Right forelimb (tissue), 1 donor: ENCODE measurements at places on chromosomes 3 and 15.
A peak's percentile ranks its signal among the peaks of the same experiment; 100 is the strongest.

DNA sequence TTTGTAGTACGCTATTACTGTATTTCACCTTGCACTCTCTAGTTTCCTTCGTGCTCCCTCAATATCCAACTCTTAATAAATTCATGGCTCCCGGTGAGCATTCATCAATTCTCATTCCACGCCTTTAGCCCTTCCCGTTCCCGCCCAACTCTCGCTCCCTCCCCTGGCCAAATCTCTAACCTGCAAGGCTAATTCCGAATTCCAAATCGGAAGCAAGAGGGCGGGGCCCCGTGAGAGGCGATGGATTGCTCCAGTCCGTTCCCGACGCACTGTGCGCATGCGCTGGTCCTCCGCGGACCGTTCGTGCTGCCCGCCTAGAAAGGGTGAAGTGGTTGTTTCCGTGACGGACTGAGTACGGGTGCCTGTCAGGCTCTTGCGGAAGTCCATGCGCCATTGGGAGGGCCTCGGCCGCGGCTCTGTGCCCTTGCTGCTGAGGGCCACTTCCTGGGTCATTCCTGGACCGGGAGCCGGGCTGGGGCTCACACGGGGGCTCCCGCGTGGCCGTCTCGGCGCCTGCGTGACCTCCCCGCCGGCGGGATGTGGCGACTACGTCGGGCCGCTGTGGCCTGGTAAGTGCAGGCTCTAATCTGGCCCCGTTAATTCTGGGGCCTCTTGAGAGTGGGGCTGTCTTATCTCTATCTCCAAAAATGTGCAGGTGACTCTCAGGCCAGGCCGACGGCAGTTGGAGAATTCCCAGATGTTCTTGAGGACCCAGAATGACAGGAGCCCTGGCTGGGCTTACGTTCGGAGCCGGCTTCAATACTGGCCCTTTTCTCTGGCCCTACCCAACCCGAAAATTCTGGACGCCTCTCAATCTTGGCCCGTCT lies at the start of gene OPA1:
TSS of gene OPA1 (plus strand) at position 368 of the 827 bp plus-strand sequence. CDS start at position 538, 170 bp downstream.
- peak; percentile 98 for DNase-seq

GRCh38 chr3:62615258-62615849 lies 242.0 kb upstream of the FEZF2 start:
- no peak for DNase-seq

GRCh38 chr15:82778755-82779154 lies 27.1 kb downstream of the FSD2 start:
- no peak for DNase-seq

DNA sequence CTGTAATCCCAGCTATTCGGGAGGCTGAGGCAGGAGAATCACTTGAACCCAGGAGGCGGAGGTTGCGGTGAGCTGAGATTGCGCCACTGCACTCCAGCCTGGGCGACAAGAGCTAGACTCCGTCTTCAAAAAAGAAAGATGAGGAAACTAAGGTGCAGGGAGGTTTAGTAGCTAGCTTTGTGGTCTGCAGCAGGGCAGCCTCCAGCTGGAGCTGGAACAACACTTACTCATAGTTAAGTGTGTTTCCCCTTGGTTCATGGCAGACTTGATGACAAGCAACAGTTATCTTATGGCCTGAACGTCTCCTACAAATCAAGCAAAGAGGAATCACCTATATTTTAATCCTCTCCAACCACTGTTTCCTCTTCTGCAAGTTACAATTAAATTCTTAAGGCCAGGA lies 12.6 kb downstream of the KAT2B start:
- no peak for DNase-seq

DNA sequence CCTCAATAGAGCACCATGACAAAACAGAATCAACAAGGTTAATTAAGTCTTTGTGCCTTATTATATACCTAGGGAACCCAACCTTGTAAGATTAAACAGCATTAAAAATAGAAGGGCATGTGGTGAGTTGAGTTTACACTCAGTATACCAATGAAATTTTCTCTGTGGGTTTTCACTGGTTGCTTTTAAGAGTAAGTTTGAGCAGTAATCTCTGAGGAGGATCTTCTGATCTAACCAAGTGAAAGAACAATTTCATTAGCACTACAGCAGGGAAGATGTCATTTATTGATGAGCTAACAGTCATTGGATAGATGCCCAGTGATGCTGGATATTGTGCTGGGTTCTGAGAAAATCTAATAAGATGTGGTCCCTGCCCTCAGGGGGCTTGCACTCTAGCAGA lies 26.9 kb upstream of the AKAP13 start:
- no peak for DNase-seq

DNA sequence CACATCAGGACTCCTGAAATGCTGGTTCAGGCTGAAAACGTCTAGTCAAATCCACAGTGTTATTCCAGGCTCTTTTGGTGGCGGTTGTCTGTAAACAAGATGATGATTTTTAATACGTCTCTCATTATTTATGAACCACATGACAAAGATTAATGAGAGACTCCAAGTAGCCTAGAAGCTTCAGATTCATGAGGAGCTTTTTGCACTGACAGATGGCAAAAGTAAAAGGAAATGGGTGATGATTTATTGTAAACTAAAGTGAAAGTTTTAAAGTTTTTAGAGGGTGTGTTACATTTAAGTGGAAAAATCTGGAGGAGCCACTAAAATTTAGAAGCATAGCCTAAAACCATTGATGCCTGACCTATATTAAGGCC lies 77.0 kb downstream of the BBX start:
- DNase-seq = no peak

GRCh38 chr3:51311055-51311454 lies 74.0 kb upstream of the MANF start:
- DNase-seq = no peak

DNA sequence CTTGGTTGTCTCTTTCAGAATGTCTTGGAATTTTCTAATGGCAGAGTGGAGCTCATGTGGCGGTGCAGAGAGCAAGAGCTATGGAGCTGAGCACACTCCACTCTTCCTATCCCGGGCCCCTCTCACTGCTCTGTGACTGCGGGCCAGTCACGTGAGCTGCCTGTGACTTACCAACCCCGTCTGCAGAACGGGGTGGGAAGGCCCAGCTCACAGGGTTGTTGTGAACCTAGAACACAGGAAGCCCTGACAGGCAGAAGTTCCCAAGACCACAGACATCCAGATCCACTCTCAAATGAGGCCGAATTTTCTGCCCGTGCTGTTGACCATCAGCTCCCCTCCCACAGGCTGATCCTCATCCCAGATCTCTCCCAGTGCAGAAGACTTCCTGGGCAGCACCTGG lies 35.5 kb upstream of the PLXNA1 start:
- no peak for DNase-seq

DNA sequence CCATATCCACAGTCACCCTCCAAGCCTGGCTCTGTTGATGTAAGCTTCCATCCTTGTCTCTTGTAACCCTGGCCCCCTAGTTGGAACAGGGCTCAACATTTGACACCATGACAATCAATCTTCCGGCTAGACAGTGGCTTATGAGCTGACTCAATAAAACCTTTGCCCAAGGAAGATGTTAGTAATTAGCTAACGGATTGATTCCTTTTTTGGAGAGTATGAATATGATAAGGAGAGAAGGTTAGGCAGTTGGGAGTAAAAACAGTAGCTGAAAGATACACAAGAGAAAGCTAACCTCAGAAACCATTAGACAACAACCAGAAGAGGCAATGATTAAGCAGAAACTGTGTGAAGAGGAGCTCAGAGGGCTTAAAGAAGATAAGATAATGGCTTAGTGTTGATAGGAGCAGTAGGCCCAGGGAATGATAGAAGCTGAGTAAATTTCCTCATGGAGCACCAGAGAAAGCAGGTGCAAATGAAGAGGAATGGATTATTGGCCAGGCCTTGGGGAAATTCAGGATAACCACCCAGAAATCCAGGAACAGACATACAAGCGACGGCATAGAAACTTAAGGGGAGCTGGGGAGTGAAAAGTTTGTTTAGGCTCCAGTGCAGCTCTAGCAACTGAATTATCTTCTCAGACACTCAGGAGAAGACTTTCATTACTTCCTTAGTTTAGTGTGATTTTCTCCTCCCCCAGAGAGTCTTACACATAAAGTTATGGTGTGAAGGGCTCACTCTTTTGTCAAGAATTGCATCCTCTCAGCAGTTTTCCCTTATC lies 7.8 kb upstream of the RFX7 start:
- DNase-seq = no peak

DNA sequence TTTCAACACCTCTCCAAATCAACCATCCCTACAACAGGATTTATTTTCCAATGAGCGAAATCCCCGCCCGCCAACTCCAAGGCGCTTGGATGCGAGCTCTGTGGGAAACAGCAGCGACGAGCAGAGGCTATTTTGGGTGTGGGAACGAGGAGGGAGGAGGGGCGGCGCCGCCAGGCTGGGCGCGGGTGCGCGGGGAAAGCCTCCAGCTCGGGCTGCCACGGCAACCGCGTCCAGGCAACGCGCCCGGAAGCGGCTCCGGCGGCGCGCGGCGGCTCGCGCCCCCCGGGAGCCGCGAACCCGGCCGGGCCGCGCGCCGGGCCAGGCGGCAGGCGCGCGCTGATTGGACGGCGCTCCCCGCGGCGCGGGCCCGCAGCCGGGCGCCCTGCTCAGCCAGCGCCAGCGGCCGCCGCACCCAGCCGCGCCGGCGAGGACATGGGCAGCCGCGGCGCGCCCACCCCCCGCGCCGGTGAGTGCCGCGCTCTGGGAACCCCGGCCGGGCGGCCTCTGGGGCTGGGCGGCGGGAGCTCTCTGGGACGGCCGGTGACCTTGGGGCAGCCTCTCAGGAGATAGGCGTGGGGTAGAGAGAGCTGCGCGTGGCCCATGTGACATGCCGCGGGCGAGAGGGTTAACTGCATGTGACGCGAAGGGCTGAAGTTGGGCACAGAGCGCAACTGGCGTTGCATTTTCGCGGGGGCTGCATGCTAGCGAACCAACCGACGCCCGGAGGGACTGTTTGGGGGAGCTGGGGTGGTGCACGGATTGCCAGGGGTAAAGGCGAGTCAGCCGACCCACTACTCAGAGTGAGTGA lies at the start of gene FAM81A:
TSS of gene FAM81A (plus strand) at position 370 of the 808 bp plus-strand sequence. CDS start 20,441 bp downstream, outside the sequence.
- DNase-seq = peak; percentile 89

DNA sequence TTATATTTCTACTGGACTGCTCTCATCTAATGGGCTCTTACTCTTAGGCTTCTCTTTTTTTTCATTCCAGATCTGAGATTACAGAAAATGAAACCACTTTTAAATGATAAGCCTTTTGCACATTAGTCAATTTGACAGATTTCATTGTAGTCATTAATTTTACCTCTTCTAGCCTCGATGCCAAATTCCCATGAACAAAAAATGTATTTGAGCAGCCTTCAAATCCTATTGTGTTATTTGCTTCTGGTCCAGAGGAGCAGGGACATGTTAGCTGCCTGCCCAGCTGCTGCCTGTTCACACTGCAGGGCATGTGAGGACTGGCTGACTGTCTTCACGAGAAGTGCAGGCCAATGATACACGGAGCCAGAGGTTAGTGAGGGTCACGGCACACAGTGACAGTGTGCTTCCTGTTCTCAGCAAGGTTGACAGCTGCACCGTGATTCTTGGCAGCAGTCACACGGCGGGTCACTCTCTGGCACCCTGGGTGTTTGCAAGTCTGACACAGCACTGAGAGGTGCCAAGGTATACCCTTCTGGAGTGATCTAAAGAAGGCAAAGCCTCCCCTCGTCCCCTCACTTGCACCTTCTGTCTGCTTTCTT lies 40.8 kb downstream of the KAT2B start:
- no peak for DNase-seq

- no peak for DNase-seq
These were observed 61.6 kb downstream of the DPH6 start for GRCh38 chr15:35484231-35484945.

GRCh38 chr3:115706311-115706829 lies 83.1 kb downstream of the GAP43 start:
- DNase-seq = no peak
